ENCODE measurements at places on chromosomes 7 and 10.
A peak's percentile ranks its signal among the peaks of the same experiment; 100 is the strongest.

DNA sequence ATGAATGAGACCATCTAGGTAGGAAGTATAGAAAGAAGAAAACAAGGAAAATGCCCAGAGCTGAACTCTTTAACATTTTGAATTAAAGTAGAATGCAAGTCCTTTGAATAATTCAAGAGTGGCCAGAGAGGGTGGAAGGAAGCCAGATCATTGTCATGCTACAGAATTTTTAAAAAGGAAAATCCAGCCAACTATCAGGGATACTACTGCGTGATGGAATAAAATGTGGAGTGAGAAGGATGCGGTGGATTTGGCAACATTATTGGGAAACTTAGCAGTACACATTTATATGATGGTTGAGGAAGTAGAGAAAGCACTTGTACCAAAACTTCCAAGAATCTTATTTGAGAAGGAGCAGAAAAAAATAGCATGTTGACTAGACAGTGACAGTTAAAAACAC, 261.6 kb downstream of the GPR158 start:
- no peak for DNase-seq

GRCh38 chr7:45434167-45434784, 139.9 kb upstream of the ADCY1 start:
- no peak for DNase-seq

DNA sequence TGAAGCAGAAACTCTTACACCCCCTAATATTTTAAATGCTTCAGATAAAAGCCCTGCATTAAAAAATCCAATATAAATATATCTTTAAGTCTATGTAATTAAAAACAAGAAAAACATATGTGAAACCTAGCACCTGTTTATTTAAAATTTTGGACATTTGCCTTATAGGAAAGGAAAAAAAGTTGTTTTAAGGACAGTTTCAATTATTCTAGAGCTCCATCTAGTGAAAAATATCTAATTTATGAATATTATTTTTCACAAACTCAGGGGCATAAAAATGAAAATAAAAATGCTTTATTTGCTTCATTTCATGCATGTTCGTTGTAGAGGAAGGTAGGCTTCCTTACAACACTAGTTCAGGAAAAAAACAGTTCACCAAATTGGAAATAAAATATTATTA, 26.1 kb downstream of the ENKUR start:
- DNase-seq, result no peak

- DNase-seq, result no peak
Observed at GRCh38 chr7:29557954-29558353, 5.7 kb upstream of the PRR15 start.

DNA sequence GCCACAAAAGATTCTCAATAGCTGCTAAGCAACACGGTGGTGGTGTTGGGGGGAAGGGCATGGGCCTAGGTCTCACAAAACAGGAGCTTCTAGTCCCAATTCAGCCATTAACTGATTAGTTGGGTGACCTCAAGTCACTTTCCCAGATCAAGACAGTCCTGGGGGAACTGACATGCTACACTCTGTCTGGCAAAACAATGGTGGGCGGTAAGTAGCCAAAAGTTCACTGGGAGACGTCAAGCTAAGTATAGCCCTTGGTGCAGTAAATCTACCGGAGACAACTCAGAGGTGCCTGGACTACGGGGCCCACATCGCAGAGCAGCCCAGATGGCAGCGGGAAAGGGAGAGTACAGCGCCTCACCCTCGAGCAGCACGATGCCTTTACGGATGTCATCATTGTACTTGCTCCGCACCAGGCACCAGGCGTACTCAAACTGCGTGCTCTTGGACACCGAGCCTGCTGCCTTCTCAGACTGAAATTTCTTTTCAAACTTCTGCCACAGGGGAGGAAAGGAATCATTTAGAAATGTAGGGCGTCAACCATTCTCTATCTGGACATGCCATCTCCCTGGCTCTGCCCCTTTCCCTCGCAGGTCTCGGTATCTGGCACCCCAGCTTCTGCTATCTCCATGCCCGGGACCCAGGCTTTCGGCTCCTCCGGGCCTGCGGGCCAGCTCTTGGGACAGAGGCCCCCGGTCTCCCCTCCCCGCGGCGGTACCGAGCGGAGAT, 1.1 kb downstream of the FIS1 start:
- no peak for DNase-seq

- no peak for DNase-seq
Observed at GRCh38 chr10:43980313-43980712, 331.6 kb upstream of the ZNF32 start.

DNA sequence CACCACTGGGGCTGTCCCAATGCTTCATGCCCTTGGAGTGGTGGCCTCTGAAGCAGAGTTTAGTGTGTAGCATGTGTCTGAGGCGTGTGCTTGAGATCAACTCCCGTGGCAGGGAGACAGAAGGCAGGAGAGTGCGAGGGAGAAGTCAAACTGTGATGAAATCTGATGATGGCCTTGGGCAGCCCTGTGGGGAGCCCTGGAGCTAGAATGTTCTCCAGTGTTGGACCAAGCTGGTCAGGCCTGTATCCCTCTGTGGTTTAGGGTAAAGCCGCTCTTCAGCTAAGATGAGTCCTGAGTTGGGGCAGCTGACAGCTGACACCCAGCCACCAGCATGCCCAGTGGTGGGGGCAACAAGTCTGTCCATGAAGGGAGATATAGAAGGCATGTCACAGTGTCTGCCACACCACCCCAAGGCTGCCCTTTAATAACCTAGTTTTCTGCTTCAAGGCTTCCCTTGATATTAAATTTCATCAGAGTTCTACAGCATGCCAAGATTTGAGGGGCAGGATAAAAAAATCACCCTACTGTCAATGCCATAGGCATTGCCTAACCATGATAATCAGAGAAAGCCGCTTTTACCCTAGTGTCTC, 170.5 kb upstream of the SVIL start:
- no peak for DNase-seq

DNA sequence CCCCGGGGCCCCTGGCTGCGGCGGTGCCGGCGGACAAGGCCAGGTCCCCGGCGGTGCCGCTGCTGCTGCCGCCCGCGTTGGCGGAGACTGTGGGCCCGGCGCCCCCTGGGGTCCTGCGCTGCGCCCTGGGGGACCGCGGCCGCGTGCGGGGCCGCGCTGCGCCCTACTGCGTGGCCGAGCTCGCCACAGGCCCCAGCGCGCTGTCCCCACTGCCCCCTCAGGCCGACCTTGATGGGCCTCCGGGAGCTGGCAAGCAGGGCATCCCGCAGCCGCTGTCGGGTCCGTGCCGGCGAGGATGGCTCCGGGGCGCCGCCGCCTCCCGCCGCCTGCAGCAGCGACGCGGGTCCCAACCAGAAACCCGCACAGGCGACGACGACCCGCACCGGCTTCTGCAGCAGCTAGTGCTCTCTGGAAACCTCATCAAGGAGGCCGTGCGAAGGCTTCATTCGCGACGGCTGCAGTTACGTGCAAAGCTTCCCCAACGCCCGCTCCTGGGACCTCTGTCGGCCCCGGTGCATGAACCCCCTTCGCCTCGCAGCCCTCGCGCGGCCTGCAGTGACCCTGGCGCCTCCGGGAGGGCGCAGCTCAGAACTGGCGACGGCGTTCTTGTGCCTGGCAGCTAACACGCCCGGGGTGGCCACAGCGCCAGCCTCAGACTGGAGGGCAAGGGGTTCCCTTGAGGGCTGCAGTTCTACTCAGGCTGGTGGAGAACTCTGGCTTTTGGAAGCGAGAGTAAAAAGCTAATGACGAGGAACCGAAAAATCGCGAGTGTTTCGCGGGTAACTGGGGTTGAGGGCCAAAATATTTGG, 804 bp downstream of the FRAT1 start:
- no peak for DNase-seq

DNA sequence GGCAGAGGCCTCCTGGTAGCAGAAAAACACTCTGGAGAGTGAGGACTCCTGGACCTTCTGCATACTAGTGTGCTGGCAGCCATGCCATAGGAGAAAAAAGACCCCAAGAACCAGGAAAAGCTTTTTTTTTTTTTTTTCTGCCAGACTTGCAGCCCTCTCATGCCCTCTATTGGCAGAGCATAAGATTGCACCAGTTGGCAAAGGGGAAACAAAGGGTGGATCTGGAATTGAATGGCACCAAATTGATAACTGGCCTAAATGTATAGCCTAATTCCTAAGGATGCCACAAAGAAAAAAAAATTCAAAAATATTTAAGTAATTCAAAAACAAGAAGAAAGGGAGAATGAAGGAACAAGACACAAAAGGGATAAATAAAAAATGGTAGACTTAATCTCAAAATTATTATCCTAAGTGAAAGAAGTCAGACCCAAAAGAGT, 112.5 kb upstream of the GHITM start:
- no peak for DNase-seq

DNA sequence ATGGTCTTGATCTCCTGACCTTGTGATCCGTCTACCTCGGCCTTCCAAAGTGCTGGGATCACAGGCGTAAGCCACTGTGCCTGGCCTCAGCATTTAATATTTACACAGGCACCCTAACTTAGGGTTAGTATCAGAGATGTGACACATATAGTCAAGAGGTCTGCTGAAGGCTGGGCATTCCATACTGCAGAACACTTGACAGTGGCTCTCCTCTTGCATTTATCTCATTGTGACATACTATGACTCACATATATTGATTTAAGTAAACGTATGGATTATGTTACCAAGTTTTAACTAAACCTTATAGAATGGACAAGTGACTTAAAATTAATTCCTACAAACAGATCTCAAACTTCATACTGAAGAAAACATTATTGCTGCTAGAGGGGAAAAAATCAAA, 36.6 kb downstream of the BRAF start:
- DNase-seq, result no peak

DNA sequence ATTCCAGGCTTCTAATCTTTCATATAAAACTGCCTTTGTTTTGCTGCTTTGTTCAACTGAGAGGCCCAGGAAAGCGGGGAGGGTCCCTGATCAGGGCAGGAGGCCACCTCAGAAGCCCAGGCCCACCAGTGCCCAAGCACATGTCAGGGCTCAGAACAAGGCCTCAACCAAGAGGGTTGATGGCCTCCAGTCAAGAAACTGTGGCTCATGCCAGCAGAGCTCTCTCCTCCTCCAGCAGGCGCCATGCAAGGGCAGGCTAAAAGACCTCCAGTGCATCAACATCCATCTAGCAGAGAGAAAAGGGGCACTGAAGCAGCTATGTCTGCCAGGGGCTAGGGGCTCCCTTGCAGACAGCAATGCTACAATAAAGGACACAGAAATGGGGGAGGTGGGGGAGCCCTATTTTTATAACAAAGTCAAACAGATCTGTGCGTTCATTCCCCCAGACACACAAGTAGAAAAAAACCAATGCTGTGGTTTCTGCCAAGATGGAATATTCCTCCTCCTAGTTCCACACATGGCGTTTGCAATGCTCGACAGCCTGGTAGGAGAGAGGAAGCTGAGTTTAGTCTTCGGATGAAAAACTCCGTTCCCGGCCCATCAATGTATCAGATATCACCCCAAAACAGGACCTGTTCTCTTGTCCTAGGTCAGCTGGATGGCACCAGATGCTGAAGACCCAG, 34.0 kb downstream of the PSAP start:
- DNase-seq, result no peak

GRCh38 chr7:137967143-137968018, 34.5 kb downstream of the CREB3L2 start:
- DNase-seq, result no peak

- peak; percentile 1 for DNase-seq
Observed at GRCh38 chr7:31094271-31094670, 42.2 kb downstream of the ADCYAP1R1 start.

DNA sequence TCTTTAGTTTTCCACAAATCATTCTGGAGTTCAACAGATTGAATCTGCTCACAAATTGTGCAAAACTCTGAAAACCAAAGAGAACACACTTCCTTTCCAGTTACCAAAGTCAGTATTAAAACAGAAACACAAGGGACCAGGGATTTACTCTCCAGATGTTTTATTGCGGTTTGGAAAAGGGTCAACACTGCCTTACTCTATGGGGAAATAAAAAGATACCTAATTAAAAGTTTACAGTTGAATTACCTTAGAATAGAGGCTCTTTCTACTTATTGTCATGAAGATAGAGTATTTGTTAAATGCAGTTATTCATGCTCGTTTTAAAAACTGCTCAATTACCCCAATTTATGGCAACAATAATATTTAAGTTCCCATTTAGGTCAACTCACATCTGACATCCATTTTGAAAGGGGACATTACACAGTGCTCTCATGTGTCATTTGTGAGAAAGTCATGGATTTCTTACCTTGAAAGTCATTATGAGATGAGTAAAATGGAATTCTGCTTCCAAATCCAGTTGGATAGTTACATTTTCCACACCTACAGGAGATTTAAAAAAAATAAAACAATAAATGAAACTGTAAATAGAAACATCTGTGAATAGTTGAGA, 8.4 kb downstream of the LAMB1 start:
- DNase-seq, result no peak

DNA sequence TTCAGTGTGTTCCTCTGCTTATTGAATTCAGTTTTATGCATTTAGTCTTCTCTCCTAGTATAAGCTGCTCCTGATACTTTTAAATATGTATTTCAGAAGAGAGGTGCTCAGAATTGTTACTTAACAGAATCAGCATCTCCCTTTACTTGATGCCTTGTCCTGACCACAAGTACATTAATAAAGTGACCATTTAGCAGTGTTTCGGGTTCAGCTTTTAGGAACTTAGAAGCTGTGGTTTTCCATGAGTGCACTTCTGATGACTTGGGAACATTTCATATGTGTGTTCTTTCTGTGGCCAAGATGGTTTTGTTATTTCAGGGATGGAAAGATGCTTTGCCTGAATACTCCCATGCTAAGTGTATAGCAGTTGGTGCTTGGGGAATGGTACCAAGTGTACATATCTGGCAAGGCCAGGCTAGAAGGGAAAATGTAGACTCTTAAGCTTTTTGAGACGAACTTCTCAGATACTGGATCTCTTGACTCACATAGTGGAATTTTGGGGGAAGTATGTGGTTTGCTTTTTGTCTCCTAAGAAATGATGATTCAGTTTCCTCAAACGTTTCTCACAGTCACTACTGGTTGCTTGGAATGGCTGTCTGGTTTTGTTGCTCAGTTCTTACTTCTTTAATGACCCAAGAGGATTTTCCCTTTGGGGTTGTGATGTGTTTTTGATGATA, 17.2 kb downstream of the SGPL1 start:
- DNase-seq, result no peak

- no peak for DNase-seq
Observed at GRCh38 chr7:111108000-111108399, 17.1 kb downstream of the LRRN3 start.

DNA sequence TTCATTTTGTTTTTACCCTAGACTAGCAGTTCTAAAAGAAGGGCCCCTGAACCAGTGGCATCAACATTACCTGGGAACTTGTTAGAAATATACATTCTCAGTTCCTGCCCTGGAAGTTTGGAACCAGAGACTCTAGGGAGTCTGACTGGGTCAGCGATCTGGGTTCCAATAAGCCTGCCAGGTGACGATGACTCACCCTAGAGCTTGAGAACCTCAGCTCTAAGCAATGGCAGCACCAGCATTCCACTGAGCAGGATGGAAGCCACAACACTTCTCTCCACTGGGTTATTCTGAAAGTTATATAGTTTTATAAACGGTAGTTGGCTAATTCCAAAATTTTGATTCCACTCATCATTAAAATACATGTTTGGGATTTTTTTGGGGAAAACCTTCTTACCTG, 97.0 kb upstream of the AMPH start:
- DNase-seq, result no peak

- no peak for DNase-seq
Observed at GRCh38 chr7:129872054-129872453, 80.7 kb downstream of the UBE2H start.

- no peak for DNase-seq
Observed at GRCh38 chr7:40700653-40701421, 566.0 kb downstream of the SUGCT start.

GRCh38 chr10:44258019-44258418, 126.9 kb downstream of the CXCL12 start:
- DNase-seq, result no peak
